ENCODE measurements at places on chromosomes 11 and 22. TPM values are rescaled to one million over a fixed set of nuclear protein-coding genes. Genes with fewer than 3 reads are reported as not detected.

The AIFM3 gene
- total RNA-seq, result 0.65 TPM

The OR4C16 gene
- not detected for total RNA-seq

The DBX1 gene
- not detected for total RNA-seq

The WBP2NL gene
- not detected for total RNA-seq

- no peak for DNase-seq
Observed at GRCh38 chr11:20363149-20363499, 390 bp upstream of the HTATIP2 start.

DNA sequence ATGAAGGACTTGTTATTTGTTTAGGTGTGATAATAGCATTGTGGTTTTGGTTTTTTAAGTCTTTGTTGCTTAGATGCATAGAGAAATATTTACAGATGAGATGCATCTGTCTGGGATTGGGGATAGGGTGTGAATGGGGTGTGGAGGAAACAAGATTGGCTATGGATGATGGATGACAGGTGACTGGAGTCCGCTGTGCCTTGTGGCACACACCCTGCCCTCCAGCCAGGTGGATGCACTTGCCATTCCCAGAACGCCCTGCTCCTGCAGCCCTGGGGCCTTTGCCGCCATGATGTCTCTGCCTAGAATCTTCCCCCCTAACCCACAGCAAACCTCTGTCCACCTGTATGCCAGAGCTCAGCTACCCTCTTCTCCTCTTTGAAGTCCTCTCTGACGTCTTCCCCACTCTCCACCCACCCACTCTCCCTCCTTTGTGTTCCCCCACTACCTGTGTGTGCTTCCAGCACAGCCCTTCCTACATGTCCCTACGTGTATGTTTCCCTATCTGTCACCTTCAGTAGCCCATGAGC, 54.7 kb downstream of the WNT11 start:
- no peak for DNase-seq

DNA sequence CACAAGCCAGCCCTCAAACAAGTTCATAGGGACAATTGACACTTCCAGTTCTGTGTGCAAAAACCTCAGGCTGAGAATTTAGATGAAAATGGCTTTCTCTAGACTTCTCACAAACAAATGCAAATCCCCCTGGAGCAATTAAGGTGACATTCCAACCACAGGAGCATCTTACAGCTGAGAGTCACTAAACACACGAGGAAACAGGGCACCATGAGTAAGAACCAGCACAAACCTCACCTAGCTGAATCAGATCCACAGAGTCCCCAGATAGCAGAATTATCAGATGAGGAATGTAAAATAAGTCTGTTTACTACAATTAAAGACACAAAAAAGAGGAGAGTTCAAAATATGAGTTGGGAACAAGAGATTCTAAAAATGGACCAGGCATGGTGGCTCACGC, 51.5 kb downstream of the RTL6 start:
- no peak for DNase-seq

- no peak for DNase-seq
Observed at GRCh38 chr11:74581954-74582547, 10.3 kb upstream of the POLD3 start.

DNA sequence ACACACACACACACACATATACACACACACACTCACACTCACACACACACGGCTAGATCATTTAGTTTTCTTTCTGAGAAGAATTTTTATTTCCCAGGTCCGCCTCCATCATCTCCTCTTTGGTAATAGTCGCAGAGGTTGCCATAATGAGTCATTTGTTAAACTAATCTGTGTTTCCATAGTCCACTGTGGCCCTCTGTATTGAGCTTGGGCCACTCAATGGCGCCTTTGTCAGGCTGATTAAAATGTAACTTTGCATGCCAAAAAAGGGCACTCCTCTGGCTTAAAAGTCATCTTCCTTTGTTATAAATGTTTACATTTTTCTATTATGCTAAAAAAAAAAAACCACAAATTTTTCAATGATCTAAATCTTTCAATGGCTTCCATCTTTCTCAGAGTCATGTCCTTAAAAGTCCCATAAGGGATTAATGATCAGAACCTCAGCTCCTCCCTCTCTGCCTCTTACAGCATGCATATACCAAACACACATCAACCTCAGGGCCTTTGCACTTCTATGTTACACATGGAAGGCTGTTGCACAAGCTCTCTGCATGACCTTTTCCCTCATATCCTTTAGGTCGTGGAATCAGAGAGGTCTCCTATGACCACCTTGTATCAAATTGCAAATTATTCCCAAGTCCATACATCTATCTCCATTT, 35.3 kb downstream of the EHF start:
- peak; percentile 17 for DNase-seq

GRCh38 chr22:27537501-27537900, 264.1 kb downstream of the MN1 start:
- peak; percentile 9 for DNase-seq

- DNase-seq, result no peak
Observed at GRCh38 chr11:122563761-122564160, 91.8 kb upstream of the UBASH3B start.

DNA sequence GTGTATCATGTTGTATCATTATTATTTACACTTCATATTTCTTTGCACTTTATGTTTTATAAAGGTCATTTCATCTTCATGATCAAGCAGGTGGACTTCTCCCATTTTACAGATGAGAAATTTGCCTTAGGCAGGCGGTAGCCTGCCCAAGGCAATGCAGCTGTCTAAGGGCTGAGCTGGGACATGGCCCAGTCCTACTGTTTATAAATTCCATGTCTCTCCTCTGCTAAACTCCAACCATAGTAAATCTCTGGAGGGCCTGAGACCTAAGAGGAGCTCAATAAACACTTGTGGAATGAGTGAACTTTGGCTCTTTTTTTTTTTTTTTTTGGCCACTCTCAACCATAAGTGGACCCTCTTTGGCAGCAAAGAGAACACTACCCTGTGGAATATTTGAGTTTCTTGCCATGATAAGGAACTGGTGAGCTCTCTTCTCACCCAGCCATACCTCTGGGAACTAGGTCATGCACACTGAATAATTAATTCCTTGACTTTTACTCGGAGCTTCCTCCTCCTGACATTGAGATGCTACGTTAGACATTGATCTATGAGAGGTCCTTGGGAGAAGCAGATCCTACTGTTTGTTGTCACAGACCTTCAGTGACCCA, 29.9 kb downstream of the MICAL2 start:
- no peak for DNase-seq

DNA sequence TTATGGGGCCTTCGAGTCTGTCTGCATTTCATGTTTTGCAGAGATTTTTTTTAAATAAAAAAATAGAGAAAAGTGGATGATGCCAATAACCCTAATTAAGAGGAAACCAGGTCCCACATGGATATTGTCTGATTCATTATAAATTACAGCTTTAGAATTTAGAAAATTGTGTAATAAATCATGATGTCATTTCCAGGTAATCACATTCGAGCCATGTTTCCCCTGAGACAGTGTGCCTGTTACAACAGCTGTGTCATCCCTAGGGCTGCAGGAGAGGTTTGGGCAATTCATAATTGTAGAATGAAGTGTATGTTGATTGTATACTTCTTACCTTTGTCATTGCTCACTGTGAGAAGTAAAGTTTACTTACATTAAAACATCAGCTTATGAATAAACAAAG, 38.3 kb downstream of the NCAM1 start:
- no peak for DNase-seq

GRCh38 chr22:50526834-50527801, 1.7 kb upstream of the SCO2 start:
- no peak for DNase-seq

GRCh38 chr11:36509201-36509639, 852 bp downstream of the TRAF6 start:
- peak; percentile 68 for DNase-seq

DNA sequence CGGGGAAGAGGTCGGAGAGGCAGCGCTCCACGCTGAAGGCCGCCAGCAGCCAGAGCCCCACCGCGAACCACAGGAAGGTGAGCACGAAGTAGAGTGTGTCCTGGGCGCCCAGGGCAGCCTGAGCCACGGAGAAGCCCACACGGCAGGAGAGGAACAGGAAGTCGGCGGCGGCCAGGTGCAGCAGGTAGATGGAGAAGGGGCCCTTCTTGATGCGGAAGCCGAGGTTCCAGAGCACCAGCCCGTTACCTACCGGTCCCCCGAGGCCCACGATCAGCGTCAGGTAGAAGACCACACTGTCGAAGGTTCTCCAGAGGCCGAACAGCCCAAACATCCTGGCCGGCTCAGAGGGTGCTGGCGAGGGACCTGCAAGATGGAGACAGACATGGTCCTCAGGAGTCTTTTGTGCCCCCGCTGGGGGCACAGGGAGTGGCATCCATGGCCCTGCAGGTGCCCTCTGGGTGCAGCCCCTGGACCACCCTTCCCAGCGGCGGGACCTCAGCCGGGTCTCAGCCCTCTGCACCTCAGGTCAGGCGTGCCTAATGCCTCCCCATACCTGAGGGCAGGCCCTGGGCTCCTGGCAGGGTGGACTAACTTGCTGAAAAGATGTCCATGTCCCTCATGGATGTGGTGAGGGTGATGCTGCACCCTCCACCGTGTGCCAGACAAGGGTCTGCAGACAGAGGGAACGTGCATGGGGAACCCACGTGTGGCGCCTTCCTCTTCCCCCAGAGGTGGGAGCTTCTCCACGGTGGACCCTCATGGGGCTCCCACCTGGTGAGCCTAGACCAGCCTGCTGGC, at the start of gene MRGPRG:
TSS of gene MRGPRG (minus strand) at position 331 of the 798 bp plus-strand sequence. CDS start at position 331, 0 bp downstream.
- DNase-seq, result no peak

All from GM23248 (cell line).